ENCODE measurements at places on chromosomes 13 and 19.
A peak's percentile ranks its signal among the peaks of the same experiment; 100 is the strongest.

- DNase-seq, result no peak
These were observed 5.8 kb downstream of the ZNF175 start for GRCh38 chr19:51576850-51577249.

- DNase-seq, result no peak
These were observed 606 bp downstream of the ERCC1 start for GRCh38 chr19:45423033-45423588.

DNA sequence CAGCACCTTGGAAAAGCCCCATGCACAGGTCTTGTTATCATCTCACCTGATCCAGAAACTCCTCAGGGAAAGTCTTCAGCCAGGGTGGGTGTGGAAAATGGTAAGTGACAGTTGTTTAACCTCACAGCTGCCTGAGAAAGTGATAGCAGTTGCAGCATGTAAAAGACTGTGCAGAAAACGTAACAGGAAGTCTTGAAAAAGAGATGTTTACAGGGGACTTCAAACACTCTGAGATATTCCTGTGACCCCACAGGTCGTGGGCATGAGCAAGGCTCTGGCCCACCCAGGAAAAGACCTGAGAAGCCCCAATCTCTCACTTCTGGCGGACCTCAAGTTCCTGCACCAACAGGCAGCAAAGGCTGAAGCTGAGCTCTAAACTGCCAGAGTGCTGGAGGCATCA lies 826.9 kb downstream of the UQCRFS1 start:
- no peak for DNase-seq

DNA sequence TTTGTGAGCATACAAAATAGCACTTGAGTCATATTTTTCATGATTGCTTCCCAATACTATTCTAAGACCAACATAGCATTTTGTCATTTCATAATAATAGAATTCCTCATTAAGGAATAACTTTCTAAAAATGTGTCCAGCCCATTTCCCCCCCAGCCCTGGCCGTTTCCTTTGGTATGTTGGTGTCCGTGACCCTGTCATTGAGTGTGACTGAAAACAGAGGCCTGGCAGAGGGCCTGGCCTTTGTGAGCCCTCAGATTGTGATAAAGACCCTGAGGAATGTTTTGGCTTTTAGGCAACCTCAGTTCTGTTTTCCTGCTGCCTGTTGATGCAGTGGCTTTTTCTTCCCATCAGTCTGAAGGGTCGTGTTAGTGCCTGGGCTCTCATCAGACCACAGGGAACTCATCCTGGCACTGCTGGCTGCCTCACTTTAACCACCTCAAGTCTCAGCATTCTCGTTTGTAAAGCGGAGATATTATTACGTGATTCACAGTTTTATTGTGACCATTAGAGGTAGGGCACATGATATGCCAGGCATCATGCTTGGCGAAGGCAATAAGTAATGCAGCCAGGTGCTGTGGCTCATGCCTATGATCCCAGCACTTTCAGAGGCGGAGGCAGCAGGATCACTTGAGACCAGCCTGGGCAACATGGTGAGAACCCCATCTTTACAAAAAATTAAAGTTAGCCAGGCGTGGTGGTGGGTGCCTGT lies 13.8 kb downstream of the SPINT2 start:
- DNase-seq, result no peak

- no peak for DNase-seq
These were observed 12.6 kb downstream of the SAFB2 start for GRCh38 chr19:5609881-5610448.

DNA sequence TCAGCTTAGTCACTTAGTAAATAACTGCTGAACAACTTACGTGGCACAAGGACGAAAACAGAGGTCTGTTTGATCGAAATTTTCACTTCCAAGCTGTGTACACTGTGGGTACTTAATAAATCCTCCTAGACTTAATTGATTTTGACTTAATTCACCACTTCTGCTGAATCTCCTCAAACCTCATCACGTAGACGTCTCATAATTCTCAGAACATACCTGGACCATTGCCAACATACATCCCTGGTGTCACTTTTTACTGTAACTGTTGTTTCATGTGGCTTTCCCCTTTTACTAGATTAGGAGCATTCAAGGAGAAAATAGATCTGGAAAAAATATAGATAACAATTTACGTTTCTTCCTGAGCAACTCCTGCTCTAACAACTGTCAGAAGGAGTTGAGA lies 105.0 kb downstream of the MBNL2 start:
- DNase-seq, result no peak

DNA sequence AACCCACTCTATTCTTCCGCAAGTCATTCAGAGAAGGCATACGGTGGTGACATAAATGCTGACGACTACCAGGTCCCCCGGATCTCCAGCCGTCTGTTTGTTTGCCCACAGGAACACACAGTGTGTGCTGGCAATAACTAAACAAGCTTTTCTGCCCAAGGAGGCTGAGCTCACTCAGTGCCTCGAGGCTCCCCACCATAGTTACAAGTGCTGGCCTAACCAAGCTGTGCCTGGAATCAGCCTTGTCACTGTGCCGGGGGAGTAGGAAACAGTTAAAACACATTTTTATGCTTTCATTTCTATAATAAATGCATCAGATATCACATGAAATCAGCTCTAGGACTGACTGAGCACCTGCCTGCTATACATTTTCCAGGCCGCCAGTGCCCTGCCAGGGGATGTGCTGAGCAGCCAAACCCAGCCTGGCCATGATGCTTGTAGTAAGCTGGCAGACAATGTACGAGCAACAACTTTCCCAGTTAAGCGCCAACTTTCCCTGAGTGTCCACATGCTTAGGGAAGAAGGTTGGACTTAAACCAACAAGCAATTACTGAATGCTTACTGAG lies 28.1 kb downstream of the BRD4 start:
- no peak for DNase-seq

- DNase-seq, result no peak
These were observed 38.1 kb upstream of the SLC10A2 start for GRCh38 chr13:103104340-103104739.

DNA sequence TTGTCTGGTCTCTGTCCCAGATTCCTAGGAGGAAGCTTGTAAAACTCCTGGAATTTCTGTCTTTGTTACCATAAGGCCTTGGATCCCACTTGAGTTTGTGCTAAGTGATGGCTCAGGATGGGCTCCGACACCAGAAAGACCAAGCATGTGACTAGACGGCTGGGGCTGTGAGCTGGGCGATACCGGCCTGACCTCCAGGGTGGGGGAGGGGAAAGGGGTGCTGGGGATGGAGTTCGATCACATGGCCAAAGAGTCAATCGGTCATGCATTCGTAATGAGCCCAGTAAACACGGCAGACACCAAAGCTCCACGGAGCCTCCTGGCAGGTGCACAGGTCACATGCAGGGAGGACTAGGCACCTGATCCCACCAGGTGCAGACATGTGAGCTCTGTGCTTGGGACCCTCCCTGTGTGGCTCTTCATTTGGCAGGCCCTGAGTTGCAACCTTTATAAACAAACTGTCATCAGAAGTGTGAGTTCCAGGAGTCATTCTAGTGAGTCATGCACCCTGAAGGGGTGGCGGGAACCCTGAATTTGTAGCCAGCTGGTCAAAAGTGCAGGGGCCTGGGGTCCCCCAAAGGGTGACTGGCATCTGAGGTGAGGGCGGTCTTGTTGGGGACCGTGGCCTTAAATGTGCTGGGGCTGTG lies 27.1 kb downstream of the ELAVL1 start:
- DNase-seq, result no peak

- peak; percentile 59 for DNase-seq
These were observed 74.6 kb upstream of the NPAS1 start for GRCh38 chr19:46944918-46945628.

- no peak for DNase-seq
These were observed 18.4 kb downstream of the GNA11 start for GRCh38 chr19:3112375-3113099.

GRCh38 chr19:53531457-53531856 lies 6.5 kb upstream of the ZNF331 start:
- DNase-seq, result no peak

- DNase-seq, result no peak
These were observed 15.1 kb downstream of the CC2D1A start for GRCh38 chr19:13920940-13921747.

- DNase-seq, result no peak
These were observed 34.1 kb upstream of the CACTIN start for GRCh38 chr19:3660493-3661219.

DNA sequence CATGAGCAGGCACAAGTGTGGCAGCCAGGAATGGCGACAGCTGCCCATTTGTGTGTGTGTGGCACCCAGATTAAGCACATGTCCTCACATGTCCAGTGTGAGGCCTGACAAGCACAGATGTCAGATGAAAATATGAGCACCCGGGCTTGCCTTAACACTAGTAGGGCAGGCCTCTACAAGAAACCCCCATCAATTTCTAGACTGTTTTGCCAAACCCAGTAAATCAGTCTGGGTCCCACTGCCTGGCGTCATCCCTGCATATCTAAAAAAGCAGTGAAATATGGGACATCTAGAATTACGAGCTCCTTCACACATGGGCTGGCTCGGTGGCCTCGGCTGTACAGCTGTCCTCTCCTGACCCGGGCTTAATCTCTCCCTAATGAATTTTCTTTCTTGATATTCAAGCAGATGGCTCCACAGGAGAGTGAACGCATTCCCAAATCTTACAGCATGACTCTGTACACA lies 432.7 kb downstream of the FOXO1 start:
- DNase-seq, result no peak

DNA sequence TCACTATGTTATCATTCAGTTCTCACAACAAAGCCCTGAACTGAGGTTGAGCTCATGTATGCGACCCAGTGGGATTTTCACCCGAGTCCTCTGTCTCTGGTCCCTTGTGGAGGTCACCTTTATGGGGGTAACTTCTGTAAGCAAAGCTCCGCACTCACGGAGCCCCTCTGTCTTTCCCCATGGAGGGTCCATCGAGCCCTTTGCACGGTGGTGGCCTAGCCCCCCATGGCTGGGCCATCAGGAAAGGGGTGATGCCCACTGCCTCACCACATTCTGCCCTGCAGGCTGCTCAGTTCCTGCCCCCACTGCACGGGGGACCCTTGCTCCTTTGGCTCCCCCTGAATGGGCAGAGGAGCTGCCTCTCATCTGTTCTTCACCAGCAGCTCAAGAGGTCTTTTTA lies 39.6 kb downstream of the CHST8 start:
- DNase-seq, result no peak

DNA sequence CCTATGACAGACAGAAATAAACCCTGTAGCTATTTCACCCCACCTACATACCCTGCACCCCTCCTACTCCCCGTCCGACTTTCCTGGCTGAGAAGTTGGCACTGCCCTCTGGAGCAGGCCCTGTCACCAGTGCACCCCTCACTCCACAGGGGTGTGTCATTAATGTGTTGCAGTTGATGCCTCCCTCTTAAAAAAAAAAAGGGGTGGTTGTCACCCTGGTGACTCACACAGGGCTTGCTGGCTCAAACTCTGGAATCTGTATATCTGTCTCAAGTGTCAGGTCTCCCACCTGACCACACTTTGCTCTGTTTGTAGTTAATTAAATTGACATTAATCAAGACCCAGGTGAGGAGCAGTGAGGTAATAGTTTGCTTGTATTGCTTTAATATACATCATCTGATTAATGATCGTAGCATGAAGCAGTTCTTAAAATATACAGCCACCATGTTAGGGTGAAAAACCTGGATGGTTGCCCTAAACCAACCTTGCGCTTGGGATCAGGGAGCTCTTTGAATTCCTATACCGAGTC lies 2.0 kb upstream of the GATAD2A start:
- DNase-seq, result no peak

GRCh38 chr13:45325806-45326205 lies 15.2 kb downstream of the TPT1 start:
- no peak for DNase-seq

DNA sequence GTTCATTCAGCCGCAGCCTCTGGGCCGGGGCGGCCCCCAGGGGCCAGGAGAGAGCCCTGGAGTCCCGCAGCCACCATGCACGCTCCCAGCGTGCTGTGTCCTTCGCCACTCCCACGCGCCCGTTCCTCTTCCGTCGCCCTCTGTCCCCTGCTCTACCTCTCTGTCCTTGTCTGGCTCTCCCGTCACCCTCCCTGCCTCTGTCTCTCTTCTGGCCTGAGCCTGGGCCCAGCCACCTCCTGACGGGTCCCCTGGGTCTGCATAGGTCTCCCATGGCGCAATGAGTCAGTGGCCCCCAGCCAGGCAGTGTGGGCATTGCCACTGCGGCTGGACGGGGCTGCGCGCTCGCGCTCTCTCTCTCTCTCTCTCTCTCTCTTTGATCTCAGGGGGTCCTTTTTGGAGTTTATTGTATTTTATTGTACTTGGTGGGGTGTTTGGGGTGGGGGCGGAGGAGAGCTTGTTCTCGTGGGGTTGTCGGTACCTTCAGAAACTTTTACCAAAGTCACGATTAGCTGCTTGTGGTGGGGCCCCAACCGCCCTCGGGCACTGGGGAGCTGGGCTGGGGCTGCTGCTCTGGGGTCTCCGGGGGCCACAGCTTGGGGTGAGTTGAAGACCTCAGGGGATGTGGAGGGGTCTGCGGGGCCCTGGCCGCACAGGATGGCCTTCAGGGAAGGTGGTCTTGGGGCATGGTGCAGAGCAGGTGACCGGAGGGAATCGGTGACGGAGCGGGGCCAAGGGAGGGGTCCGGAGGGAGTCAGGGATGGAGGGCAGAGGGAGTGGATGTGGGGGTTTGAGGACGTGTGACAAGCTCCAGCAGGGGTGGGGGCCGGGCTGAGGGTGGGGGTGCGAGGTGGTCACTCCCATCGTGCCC lies 1.7 kb upstream of the TGFBR3L start:
- no peak for DNase-seq

DNA sequence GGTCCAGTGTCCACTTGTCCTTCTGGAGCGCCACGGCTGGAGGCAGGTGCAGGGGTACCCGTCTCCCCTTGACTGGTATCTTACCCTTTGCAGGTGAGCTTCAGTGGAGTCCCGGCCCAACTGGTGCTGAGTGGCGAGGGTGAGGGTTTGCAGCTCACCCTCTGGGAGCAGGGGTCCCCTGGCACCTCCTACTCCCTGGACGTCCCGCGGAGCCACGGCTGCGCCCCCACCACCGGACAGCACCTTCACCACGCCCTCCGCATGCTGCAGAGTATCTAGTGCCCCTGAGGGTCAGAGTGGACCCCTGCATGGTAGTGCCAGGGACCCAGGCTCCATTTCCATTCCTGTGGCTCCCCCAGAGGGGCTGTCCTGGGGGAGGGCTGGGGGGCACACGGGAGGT lies 11.1 kb downstream of the PLK5 start:
- DNase-seq, result no peak

DNA sequence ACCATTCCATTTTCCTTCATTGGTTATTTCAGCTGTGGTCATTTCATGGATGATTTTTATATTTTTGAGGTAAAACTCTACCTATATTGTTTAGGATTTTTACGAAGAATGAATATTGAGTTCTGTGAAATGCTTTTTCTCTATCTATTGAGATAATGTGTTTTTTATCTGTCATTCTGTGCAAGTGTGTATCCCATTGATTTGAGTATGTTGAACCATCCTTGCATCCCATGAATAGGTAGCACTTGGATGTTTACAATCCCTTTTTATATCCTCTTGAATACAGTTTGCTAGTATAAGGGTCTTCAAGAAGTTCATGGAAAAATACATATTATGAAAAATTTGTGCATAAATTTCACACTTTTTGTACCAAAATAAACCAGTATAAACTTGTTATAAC lies 9.8 kb upstream of the ZNF525 start:
- no peak for DNase-seq

GRCh38 chr13:43850873-43851272 lies 28.7 kb downstream of the CCDC122 start:
- DNase-seq, result no peak

Measured in NCI-H187 treated with DMSO at 0.1 percent for 48 hours (cell line).